ENCODE measurements at places on chromosomes 3 and 15.
A peak's percentile ranks its signal among the peaks of the same experiment; 100 is the strongest.

- no peak for DNase-seq
Measured at GRCh38 chr15:75928680-75929608, 25.3 kb downstream of the FBXO22 start.

DNA sequence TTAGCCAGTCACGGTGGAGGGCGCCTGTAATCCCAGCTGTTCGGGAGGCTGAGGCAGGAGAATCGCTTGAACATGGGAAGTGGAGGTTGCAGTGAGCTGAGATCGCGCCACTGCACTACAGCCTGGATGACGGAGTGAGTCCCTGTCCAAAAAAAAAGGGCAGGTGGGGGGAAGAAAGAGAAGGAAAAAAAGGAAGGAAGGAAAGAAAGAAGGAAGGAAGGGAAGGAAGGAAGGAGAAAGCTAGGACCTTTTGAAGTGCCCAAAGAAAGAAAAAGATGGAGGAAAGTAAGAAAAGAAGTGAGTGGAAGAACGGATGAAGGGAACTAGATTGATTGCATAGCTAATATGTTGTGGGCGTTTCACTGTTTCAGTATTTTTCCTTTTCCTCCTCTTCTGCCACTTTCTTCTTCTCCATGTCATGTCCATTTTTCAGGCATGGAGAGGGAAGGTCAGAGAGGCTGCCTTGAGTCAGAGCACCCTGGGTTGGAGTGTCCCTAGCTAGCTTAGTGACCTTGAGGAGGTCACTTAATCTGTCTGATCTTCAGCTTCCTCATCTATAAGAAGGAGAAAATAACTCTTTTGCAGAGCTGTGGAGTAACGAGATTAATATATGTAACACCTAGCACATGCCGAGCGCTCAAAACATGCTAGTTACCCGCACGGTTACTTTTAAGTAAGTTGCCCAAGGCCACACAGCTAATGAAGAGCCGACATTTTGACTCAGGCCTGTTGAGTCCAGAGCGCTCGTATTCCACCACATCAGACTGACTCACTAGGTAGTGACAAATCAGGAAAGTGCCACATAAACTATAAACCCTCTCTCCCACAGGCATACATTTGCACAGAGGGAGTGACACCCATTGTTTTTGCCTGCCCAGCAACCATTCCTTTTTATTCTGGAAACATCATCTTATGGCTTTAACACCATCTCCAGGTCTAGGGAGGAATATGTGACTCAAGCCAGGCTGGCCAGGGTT, 42.2 kb downstream of the BHLHE40 start:
- DNase-seq = peak; percentile 57

DNA sequence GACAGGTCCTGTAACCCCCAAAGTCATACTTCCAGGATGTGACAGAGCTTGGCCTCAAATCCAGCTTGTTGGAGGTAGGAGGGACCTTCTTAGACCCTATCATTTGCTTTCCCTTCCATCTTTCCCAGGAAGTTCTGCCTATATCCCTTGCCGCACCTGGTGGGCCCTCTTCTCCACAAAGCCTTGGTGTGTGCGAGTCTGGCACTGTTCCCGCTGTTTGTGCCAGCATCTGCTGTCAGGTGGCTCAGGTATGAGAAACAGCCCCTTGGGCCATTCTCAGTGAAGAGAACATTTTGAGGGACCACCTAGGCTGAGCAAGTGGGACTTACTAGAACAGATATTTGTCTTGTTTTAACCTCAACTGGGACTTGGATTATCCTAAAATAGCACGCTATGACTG, 1.3 kb downstream of the IL17RE start:
- DNase-seq = no peak

- DNase-seq = no peak
Measured at GRCh38 chr3:171245796-171246765, 214.1 kb downstream of the TNIK start.

GRCh38 chr15:69526081-69527061, 73.8 kb downstream of the RPLP1 start:
- no peak for DNase-seq

DNA sequence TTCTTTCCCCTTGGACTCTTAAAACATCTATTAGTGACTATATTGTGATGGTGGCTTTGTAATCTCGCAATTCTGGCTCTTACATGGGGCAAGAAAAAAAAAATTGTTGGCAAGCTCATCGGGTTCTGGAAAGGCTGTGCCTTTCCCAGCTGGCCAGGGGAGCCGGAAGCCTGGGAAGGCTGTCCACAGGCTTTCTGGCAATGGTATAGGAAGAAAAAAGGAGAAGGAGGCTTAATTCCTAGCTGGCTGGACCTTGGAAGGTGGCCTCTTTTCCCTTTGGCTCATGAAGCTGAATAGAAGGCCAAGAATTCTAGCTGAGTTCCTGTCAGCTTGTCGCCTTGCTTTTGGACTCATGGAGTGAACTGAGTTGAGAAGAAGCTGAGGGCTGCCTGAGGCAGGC, 243.5 kb upstream of the SEMA6D start:
- no peak for DNase-seq

DNA sequence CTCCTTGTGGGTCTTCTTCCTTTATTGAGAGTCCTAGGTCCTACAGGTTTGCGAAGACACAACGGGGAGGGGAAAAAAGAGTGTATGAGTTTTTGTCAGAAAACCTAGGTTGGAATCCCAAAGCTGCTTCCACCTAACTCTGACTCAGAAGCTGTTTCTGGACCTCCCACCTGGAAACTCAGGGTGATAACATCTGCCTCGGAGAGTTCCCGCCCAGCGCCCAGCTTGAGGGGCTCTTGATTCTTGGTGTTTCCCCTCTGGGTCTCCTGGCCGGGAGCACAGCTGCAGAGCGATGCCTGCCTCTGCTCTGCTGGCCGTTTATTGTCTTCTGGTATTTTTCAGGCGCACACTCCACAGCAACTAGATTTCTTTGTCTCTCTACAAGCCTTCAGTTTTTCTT, 52.9 kb upstream of the MYZAP start:
- no peak for DNase-seq

DNA sequence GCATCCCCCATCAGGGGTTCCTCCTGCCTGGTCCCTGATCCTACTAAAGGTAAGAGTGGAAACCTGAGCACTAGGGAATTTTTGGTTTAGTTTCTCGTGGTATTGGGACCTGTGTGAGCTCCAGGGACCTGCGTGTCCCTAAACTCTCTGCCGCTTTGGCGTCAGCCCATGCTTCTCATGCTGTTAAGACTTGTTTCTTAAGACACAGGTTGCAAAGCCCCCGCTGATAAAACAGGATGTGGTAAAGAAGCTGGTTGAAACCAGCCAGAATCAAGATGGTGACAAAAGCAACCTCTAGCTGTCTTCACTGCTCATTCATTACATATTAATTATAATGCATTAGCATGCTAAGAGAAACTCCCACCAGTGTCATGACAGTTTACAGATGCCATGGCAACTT, 64.6 kb downstream of the LYZL4 start:
- peak; percentile 7 for DNase-seq

GRCh38 chr3:79368403-79368802, 399.4 kb downstream of the ROBO1 start:
- no peak for DNase-seq

DNA sequence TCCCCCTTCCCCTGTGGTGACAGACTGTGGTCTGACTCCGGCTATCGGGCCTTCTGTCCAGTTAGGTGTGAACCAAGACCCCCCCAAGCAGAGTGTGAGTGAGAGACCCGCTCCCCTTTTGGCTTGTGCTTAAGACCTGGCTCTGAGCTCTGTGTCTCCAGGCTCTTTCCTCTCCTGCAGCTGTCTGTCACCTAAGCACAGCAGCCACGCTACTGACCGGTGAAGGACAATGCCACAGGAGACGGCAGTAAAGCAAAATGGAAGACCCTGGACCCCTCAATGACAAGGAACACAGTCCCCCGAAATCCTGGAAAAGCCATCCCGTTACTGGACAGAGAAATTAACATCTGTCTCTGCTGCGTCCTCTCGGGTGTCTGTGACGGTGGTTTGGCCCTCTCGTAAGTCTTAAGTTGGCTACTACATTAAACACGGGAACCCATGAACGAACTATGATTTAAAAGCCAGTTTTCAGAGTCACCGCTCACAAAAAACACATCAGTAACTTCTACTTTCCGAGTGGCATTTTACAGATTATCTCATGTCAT, 53.7 kb downstream of the CHSY1 start:
- DNase-seq = no peak

DNA sequence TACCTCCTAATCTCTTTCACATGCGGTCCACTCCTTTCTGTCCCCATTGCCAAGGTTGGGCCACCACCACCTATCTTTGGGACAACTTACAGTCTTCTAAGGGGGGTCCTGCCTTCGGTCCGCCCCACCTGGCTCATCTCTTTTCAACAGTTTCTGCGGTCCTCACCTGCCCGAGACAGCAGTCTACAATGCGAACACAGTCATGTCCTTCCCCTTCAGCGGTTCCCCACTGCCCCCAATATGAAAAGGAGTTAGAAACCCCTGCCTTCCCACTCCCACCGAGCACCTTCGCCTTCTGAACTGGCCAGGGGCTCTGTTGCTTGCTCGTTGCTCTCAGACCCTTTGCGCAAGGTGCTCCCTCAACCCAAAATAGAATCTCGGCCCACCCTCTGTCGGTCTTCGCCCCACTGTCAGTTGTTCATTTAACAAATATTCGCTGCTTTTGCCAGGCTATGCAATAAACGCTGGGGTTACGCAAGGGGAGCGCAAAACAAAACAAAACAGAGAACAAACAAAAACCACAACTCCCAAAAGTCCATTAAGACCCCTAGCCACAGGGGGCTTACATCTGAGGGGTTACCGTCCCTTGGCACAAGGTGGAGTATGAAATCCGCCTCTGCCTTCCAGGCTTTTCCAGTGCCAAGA, 611 bp upstream of the FANCI start:
- no peak for DNase-seq

DNA sequence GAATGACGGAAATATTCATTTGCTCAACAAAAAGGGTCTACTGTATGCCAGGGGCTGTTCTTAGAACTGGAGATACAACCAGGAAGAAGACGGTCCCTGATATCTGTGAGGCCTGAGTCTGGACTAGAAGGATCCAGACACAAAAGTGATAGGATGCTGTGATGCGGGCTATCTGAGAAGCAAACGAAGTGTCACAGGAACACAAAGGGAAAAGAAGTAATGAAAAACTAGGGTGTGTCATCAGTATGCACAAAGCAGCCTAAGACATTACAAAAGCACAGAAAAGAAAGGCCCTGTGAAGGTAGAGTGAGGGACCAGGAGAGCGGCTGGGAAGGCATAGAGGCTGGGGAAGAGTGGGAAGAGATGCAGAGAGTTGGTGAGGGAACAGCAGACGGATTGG, 63.3 kb upstream of the C3orf80 start:
- no peak for DNase-seq

DNA sequence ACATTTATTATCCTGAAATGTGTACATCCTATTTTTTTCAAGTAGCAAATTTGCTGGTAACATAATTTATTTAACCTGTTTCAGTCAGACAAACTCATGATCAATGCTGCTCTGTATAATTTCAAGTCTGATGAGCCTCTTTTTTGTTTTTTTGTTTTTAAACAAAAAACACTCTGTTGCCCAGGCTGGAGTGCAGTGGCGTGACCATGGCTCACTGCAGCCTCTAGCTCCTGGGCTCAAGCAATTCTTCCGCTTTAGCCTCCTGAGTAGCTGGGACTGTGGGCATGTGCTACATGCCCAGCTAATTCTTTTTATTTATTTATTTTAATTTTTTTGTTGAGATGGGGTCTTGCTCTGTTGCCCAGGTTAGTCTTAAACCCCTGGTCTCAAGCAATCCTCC, 40.1 kb upstream of the CAPN3 start:
- DNase-seq = no peak

DNA sequence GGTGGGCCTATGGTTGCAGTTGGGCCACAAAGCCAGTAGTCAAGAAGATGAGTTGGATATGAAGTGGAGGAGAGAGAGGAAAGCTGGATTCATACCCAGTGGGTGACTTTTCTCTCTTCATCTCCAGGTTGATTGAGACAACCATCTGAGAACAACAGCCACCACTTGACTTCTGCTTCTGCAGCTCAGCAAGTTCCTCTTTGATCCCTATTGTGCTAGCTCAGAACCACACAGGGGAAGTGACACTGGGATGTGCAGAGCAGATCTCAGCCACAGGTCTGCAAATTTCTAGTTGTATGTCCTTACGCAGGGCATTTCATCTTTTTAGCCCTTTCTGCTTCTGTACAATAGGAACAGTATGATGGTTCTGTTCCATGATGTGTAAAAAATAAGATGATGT, 459.2 kb upstream of the ARRDC4 start:
- DNase-seq = no peak

DNA sequence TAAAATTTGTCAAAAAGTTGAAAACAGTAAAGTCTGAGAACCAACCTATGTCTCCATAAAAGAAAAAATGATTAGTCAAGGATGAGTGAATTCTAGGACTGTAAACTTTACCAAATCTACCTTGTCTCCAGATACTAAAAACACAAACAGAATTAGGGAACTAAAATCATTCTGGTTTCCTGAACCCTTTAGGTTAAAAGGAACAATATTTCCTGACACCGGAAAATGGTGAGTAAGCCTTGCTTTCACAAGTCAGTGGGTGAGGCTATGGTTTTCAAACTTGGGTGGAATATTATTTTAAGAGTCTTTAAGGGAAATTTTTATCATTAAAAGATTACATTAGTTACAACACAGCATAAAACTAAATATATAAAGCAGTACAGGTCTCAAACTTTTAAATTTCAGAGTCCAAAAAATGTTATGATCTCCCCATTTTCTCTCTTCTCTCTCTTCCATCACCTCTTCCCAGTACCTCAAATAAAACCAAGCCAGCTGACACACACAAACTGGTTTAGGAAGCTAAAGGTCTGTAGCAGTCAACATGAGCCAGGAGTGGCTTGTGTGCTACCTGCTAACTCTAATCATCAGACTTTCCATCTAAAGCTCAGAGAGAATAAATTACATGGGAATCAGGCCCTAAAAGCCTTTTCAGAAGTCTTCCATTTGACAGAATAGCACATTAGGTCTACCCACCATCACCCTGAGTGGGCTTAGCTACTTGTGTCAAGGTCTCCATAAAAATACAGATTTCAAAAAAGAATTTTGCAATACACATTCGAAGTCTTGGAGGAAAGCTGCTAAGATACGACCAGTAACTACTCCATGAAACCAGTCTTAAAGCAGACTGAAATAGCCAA, 2.2 kb downstream of the SLC12A6 start:
- DNase-seq = peak; percentile 16

GRCh38 chr3:64023861-64024223, 548 bp upstream of the PSMD6 start:
- DNase-seq = no peak

DNA sequence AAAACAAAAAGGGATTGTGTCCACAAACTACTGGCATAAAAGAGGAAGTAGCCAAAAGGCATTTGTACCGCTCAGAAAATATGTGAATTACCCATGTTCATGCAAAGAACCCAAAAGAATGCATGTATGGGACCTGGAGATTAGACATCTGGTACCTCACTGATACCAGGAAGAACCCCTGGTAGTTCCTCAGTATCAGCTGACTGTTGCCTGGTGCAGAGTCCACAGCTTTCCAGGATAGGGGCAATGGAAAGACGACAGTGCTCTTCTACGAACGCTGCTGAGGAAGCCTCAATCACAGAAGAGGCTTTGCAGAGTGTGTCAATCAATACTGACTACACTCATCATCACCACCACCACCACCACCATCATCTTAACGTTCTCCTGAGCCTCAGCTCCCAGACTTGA, 63.3 kb downstream of the ATP8B4 start:
- DNase-seq = no peak

GRCh38 chr3:191372122-191372521, 41.8 kb upstream of the UTS2B start:
- DNase-seq = no peak

Data from stimulated activated CD4-positive, alpha-beta T cell treated with anti-CD3 and anti-CD28 coated beads, Interleukin-15, amount 100 ng/mL, for 24 hours (primary cell).